A549 treated with dexamethasone at 1 μM for 4 hours (cell line): ENCODE measurements at places on chromosomes 6 and 20. TPM values are rescaled to one million over a fixed set of nuclear protein-coding genes. Genes with fewer than 3 reads are reported as not detected.

BPI gene
- total RNA-seq, result not detected in 5 replicates

GABRR1 gene
- total RNA-seq, result not detected in 5 replicates

WFDC10B gene
- total RNA-seq, result not detected in 5 replicates

BMP5 gene
- total RNA-seq, result 0.01 to 0.04 TPM in 2 of 5 replicates, not detected in the others

ID1 gene
- 341 to 512 TPM (median 429 TPM) in 5 replicates for total RNA-seq

B4GALT5 gene
- 53.4 to 75.6 TPM (median 68.7 TPM) in 5 replicates for total RNA-seq

GPANK1 gene
- total RNA-seq, result 8.9 to 12.1 TPM (median 11.6 TPM) in 5 replicates

CLPSL1 gene
- total RNA-seq, result not detected in 5 replicates

SRXN1 gene
- total RNA-seq, result 159 to 197 TPM (median 177 TPM) in 5 replicates
